ENCODE measurements at places on chromosomes 2 and 18. TPM values are rescaled to one million over a fixed set of nuclear protein-coding genes. Genes with fewer than 3 reads are reported as not detected.

GRCh38 chr2:31725444-31725843, 144.7 kb upstream of the SRD5A2 start:
- H3K4me1 ChIP-seq, result peaks cover 4% of the 10 kb centered on the region
- no peaks in the 10 kb centered on the region for H3K36me3 ChIP-seq
- DNase-seq, result no peak
- H3K27ac ChIP-seq, result no peak overlapping the region
- peaks cover 7% of the 10 kb centered on the region for H3K27me3 ChIP-seq
- H3K4me3 ChIP-seq, result no peak overlapping the region

The FAM237A gene
- not detected for total RNA-seq

The SERPINB3 gene
- total RNA-seq, result 0.11 TPM

The PLCD4 gene
- 0.28 TPM for total RNA-seq

The RBKS gene
- total RNA-seq, result 1.2 TPM

The MAL gene
- total RNA-seq, result 0.22 TPM
